Right atrium auricular region (tissue), 2 donors: ENCODE measurements at places on chromosomes 7 and 10. TPM values are rescaled to one million over a fixed set of nuclear protein-coding genes. Genes with fewer than 3 reads are reported as not detected.

DNA sequence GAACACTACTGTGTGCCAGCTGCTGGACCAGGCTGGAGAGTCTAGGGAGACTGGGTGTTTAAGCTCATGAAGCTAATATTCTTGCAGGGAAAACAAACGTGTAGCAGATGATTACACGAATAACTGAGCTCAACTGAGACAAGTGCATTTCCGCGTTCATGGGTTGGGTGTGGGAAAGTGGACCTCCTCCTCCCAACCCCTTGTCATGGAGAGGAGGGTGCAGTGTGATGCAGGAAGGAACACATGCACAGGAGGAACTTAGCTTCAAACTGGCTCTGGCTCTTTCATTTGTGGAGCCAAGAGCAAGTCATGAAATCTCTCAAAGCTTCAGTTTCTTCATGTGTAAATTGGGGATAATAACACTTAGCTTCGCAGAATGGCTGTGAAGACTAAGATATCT, 204.3 kb downstream of the ARHGAP12 start:
- no peaks in the 10 kb centered on the region for H3K4me1 ChIP-seq
- no peak for DNase-seq
- no peak overlapping the region for H3K4me3 ChIP-seq
- H3K27ac ChIP-seq: no peak overlapping the region
- no peaks in the 10 kb centered on the region for H3K27me3 ChIP-seq

GRCh38 chr10:24643679-24644209, 79.9 kb downstream of the ARHGAP21 start:
- H3K4me3 ChIP-seq: no peak overlapping the region
- H3K36me3 ChIP-seq: no peaks in the 10 kb centered on the region
- H3K4me1 ChIP-seq: no peaks in the 10 kb centered on the region
- H3K27ac ChIP-seq: no peak overlapping the region

Gene XPNPEP1
- 45.2 TPM for total RNA-seq

- no peaks in the 10 kb centered on the region for H3K4me1 ChIP-seq
- no peak for DNase-seq
Measured at GRCh38 chr7:87110778-87111177, 41.5 kb upstream of the DMTF1 start.

- peaks cover 27% of the 10 kb centered on the region for H3K4me1 ChIP-seq
- no peak overlapping the region for H3K27ac ChIP-seq
- H3K27me3 ChIP-seq: no peaks in the 10 kb centered on the region
- H3K36me3 ChIP-seq: no peaks in the 10 kb centered on the region
- no peak for DNase-seq
Measured at GRCh38 chr10:109932391-109932790, 9.1 kb upstream of the XPNPEP1 start.

- H3K4me3 ChIP-seq: no peak overlapping the region
- no peak overlapping the region for H3K27ac ChIP-seq
- DNase-seq: no peak
- H3K36me3 ChIP-seq: no peaks in the 10 kb centered on the region
- H3K4me1 ChIP-seq: peaks cover 45% of the 10 kb centered on the region
Measured at GRCh38 chr7:134726581-134726980, 52.9 kb upstream of the CALD1 start.

- no peaks in the 10 kb centered on the region for H3K27me3 ChIP-seq
- H3K4me3 ChIP-seq: no peak overlapping the region
- H3K4me1 ChIP-seq: no peaks in the 10 kb centered on the region
- H3K27ac ChIP-seq: no peak overlapping the region
- no peak for DNase-seq
Measured at GRCh38 chr10:77208684-77209256, 428.8 kb downstream of the KCNMA1 start.

Gene AMZ1
- 0.07 TPM for total RNA-seq

DNA sequence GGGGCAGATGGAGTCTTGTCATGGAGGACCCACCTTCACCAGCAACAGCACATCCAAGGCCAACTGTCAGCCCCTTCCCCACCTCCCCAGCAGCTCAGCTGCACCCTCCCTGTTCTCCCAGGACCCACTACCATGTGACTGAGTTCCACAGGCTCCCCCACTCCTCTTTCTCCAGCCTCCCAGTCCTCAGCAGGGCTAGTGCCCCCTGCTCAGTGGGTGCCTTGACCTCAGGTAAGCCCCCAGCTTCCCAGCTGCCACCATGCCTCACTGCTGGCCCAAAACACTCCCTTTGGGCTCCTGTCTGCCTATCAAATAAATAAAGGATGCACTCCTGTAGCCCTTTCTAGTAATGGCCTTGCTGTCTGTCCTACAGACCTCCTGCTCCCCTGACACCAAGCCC, 174.4 kb downstream of the SLIT1 start:
- no peak overlapping the region for H3K4me3 ChIP-seq
- no peak overlapping the region for H3K27ac ChIP-seq
- H3K27me3 ChIP-seq: no peaks in the 10 kb centered on the region

Gene ANXA8L1
- total RNA-seq: 12.5 TPM

Gene ADRA2A
- total RNA-seq: 1.4 TPM

- no peaks in the 10 kb centered on the region for H3K4me1 ChIP-seq
- H3K27ac ChIP-seq: no peak overlapping the region
- no peak for DNase-seq
- no peaks in the 10 kb centered on the region for H3K36me3 ChIP-seq
- H3K27me3 ChIP-seq: no peaks in the 10 kb centered on the region
Measured at GRCh38 chr10:107978455-107978854, 813.9 kb upstream of the SORCS1 start.

Gene TMEM26
- total RNA-seq: 0.11 TPM

Gene PNLIP
- not detected for total RNA-seq

DNA sequence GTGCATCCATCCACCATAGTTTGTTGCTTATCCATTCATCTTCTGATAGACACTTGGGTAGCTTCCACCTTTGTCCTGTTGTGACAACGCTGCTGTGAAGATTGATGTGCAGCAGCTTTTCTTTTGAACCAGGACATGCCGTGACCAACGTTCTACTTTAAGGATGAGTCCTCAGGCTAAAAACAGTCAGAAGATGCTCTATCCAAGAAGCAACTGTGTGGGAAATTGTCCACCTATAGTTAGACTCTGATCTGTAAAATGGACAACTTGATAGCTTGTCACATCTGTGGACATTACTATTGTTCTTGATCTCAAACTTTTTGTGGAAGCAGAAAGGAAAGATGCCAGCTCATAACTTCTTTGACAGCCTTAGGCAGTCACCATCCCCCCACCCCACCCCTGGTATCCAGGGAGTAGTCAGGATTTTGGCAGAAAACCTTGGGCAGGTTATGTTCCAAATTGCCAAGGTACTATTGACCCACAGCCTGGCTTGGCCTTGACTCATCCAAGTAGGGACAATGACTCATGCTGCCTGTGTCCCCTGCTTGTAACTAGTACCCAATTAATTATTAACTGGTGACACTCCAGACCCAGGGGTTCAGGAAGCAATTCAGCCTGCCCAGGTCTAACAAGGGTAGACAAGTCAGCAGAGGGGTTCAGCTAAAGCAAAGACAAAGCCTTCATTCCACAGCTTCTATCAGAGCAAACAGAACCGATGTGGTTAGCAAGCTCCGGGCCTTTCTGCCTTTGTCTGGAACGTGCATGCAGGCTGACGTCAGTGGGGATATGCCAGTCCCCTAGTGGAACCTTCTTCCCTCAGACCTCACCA, 99.6 kb upstream of the ANLN start:
- H3K27ac ChIP-seq: no peak overlapping the region
- H3K4me1 ChIP-seq: peaks cover 34% of the 10 kb centered on the region
- H3K36me3 ChIP-seq: no peaks in the 10 kb centered on the region
- no peak for DNase-seq
- H3K27me3 ChIP-seq: no peaks in the 10 kb centered on the region
- no peak overlapping the region for H3K4me3 ChIP-seq

GRCh38 chr7:20301311-20301939, 29.3 kb upstream of the ITGB8 start:
- H3K4me1 ChIP-seq: no peaks in the 10 kb centered on the region
- no peak overlapping the region for H3K4me3 ChIP-seq
- no peak overlapping the region for H3K27ac ChIP-seq
- DNase-seq: no peak
- no peaks in the 10 kb centered on the region for H3K36me3 ChIP-seq

DNA sequence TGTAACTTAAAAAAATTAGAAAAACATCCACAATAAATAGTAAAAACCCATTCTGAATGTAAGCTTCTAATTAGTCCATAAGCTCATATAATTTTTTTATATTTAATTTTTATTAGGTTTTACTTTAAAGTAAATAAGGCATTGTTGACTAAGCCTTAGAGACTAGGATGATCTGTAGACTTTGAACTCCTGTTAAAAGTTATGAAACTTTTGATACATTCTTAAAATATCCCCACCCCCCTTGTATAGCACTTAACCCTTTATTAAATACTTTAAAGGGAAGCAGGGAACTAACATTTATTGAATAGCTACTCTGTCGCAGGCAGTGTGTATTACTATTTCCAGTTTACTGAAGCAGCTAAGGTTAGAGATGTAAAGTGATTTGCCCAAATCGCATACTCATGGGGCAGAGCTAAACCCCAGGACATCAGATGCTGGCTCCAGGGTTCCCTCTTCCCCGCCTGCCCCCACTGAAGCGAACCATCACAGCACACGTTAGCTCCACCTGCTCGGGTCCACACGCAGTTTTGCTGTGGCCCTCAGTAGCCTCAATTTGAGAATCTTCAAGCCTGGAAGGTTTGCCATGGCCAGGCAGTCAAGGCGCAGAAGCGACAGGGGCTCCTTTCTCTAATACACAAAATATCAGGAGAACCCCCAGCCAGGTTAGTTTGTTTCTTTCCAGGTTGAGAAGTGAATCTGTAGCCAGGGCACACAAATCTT, 762 bp downstream of the PON1 start:
- H3K27me3 ChIP-seq: no peaks in the 10 kb centered on the region
- DNase-seq: no peak
- no peaks in the 10 kb centered on the region for H3K36me3 ChIP-seq
- no peak overlapping the region for H3K4me3 ChIP-seq
- no peak overlapping the region for H3K27ac ChIP-seq

- no peaks in the 10 kb centered on the region for H3K4me1 ChIP-seq
- H3K27ac ChIP-seq: peak overlapping the region; percentile 43
- no peaks in the 10 kb centered on the region for H3K27me3 ChIP-seq
- no peaks in the 10 kb centered on the region for H3K36me3 ChIP-seq
- no peak overlapping the region for H3K4me3 ChIP-seq
- peak; percentile 82 for DNase-seq
Measured at GRCh38 chr10:3720228-3721019, 64.6 kb downstream of the KLF6 start.

Gene MRLN
- total RNA-seq: not detected

Gene SPRN
- not detected for total RNA-seq

- no peaks in the 10 kb centered on the region for H3K36me3 ChIP-seq
- no peak overlapping the region for H3K4me3 ChIP-seq
- H3K27me3 ChIP-seq: no peaks in the 10 kb centered on the region
- no peaks in the 10 kb centered on the region for H3K4me1 ChIP-seq
Measured at GRCh38 chr10:35092851-35093250, 2.7 kb upstream of the CUL2 start.

DNA sequence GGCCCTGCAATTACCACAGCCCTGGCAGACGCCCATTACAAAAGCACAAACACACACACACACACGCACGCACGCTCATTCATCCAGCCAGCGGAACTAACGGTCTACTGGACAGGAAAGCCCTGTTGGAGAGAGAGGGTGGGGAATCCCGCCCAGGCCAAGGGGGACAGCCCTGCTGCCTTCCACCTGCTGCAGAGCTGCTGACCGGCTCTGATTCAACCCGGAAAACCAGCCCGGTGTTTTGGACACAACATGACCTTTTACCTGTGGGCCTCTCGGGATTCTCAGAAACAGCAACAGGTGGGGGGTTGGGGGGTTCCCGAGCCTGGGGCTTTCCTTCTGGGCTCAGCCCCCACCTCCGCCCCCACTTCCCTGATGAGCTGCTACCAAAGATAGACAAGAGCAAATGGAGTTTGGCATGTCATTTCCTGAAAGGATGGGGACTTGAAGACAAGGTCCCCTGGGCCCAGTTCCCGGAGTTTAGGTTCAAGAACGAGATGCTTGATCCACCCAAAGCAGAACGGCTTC, 18.5 kb upstream of the SERPINE1 start:
- H3K36me3 ChIP-seq: no peaks in the 10 kb centered on the region
- no peak overlapping the region for H3K4me3 ChIP-seq
- H3K27ac ChIP-seq: peak overlapping the region; percentile 46
- peak; percentile 76 for DNase-seq
- no peaks in the 10 kb centered on the region for H3K4me1 ChIP-seq

Gene SYT15B
- total RNA-seq: 1.5 TPM
